ENCODE measurements at places on chromosomes 7 and 10.

GRCh38 chr7:33981226-33981625 lies 75.9 kb downstream of the BMPER start:
- DNase-seq = no peak

GRCh38 chr10:74097776-74098175 lies 52.9 kb downstream of the AP3M1 start:
- DNase-seq = no peak

GRCh38 chr7:27709137-27710075 lies 30.6 kb upstream of the TAX1BP1 start:
- no peak for DNase-seq

DNA sequence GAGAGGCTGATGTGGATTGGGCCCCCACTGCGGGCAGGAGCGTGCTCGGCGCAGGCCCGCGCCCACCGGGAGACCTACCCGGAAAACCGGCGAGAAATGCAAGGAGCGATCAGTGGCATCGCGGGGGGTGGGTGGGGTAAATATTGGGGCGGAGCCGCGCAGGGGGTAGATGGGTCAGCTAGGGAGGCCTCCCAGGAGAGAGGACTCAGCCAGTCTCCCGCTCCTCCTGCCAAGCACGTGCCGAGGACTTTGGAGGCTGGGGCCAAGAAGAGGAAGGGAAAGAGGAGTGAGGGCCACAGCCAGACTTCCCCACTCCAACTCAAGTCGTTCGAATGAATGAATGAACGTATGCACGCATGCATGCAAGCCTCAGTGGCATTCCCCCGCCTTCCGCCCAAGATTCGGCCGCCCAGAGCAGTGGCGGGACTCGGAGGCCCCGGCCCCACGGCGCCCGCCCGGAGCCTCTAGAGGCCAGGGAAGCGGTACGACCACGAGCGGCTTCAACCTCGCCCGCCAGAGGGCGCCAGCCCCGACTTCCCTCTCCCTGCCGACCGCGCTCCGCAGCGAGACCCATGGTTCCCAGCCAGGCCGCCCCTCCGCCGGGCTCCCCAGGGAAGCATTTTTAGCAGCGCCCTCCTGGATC lies 3.6 kb downstream of the NPM3 start:
- peak; percentile 87 for DNase-seq

GRCh38 chr7:133763076-133763640 lies 364.0 kb upstream of the LRGUK start:
- no peak for DNase-seq

- DNase-seq = no peak
Observed at GRCh38 chr10:30438021-30438850, 4.3 kb downstream of the MAP3K8 start.

DNA sequence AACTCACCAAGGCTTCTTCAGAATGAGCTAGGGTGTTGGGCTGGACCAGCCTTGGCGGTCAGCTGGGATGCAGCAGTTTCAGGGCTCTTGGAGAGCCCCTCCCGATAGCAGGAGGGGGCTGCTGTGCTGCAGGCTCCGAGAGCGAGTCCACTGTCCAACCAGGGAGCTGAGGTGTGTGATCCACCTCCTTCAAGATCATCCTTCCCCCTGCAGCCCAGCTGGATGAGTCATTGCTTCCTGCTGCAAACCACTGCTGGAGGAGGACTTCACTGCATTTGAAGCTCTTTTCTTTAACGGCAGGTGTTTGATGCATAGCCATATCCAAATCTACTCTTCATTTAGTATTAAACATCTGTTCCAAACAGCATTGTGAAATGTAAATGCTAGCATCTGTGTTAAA lies 54.2 kb upstream of the EBF3 start:
- DNase-seq = no peak

DNA sequence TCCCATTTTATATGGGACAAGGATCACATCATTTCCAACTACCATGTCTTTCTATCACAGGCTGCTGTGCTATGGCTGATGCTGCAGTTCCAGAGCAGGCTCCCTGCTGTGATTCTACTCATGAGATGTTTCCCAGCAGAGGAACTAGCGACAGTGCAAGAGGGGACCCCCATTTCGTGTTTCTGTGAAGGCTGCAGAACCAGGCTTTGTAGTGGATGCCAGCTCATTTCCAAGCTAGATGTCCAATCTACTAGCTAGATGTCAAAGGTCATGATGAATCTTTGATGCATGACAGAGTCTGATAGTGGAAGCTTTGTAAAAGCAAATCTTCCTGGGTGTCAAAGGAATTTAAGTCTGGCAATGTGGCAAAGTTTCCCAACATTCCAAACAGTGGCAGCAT lies 21.2 kb upstream of the MYO3A start:
- no peak for DNase-seq

DNA sequence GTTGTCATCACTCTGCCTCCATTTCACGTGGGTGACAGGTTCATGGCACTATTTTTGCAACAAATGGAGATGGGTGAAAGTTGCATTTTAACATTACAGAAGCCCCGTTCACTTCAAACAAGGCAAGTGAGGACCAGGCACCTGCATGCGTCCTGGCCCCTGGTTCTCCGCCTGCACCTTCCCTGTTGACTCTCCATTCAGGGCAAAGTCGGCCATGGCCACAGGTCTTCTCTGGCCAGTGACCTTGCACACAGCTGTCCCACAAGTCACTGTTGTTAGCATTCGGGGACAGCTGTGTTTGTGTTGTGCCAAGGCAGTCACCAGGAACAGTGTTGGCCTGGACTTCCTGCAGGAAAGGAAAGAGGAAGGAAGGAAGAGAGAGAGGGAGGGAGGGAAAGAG lies 554.9 kb downstream of the TCERG1L start:
- DNase-seq = no peak

- no peak for DNase-seq
Observed at GRCh38 chr7:115359955-115360354, 438.1 kb downstream of the MDFIC start.

- no peak for DNase-seq
Observed at GRCh38 chr10:56096226-56096517, 264.9 kb downstream of the ZWINT start.
